RWPE2 (cell line): ENCODE measurements at places on chromosomes 2 and 18.

- DNase-seq: no peak
These were observed 12.2 kb upstream of the ANXA4 start for GRCh38 chr2:69729781-69730180.

DNA sequence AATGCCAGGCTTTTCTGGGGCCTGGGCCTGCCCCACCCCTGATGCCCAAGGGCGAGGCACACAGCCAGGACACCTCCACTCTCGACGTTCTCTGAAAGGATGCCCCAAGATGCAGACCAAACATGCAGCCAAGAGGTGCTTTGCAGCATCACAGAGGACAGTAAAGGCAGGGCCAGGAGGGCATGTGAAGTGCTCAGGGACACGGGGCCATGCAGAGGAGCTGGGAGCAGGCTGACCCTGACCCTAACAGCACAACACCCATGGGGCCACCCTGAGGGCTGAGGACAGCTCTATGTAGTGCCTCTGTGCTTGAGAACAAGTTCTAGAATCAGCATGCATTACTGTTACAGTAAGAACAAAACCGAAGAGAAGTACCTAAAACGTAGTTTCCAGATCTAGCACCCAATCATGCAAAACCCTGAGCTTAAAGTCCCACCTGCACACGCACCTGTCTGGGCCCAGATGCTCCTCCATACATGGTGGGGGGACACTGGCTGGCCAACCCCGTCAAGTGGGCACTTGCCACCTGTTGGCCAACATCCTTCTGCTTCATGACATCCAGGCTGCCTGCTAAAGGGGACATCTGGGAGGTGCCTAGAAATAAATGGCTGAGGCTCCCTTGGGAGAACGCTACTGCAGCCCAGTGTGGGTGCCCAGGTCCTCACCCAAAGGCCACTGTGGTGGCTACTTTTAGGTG, 15.4 kb downstream of the HS6ST1 start:
- DNase-seq: peak; percentile 34

- no peak for DNase-seq
These were observed 463.9 kb downstream of the STK39 start for GRCh38 chr2:167783261-167784083.

DNA sequence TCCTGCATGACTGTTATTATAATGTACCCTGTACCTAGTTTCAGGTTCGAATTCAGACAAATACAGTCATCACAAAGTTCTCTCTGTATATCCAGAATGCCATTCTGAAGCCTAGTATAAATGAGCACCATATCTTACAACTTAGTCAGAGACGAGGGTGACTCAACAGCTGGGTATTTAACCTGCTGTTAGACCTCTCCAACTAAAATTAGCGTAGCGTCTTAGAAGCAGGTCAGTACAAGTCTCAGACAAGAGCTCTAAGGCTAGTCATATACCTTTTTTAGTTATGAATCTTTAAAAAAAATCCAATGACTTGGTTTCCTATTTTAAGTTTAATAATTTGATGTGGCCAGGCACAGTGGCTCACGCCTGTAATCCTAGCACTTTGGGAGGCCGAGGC, 74.1 kb downstream of the CABYR start:
- DNase-seq: peak; percentile 77
